ENCODE measurements at places on chromosomes 6 and 20.

DNA sequence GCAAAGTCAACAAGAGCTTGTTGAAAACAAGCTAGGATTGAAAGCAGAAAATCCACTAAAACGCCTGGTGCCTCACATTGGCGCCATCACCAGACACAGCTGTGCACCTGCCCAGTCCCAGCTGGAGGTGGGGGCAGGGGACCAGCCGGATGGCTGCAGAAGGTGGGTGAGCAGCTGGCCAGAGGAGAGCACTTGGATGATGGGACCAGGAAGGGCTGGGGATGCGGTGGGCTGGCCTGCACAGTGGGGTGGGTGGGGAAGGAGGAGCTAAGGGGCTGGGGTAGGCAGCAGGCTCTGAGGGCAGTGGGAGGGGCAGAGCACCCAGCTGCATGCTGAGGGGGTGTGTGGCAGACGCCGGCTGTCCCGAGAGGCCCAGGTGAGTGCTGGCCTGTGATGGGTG, 7.1 kb downstream of the CABLES2 start:
- peak; percentile 85 for DNase-seq

- DNase-seq, result no peak
Observed at GRCh38 chr20:36573798-36574365, 485 bp downstream of the TGIF2 start.

- no peak for DNase-seq
Observed at GRCh38 chr6:132571774-132572173, 1.7 kb downstream of the TAAR6 start.

- DNase-seq, result no peak
Observed at GRCh38 chr6:125471667-125472066, 169.9 kb upstream of the HDDC2 start.

GRCh38 chr6:3438190-3439167, 18.4 kb downstream of the SLC22A23 start:
- DNase-seq, result peak; percentile 47

- DNase-seq, result no peak
Observed at GRCh38 chr6:45920819-45921511, 94.7 kb downstream of the CLIC5 start.

DNA sequence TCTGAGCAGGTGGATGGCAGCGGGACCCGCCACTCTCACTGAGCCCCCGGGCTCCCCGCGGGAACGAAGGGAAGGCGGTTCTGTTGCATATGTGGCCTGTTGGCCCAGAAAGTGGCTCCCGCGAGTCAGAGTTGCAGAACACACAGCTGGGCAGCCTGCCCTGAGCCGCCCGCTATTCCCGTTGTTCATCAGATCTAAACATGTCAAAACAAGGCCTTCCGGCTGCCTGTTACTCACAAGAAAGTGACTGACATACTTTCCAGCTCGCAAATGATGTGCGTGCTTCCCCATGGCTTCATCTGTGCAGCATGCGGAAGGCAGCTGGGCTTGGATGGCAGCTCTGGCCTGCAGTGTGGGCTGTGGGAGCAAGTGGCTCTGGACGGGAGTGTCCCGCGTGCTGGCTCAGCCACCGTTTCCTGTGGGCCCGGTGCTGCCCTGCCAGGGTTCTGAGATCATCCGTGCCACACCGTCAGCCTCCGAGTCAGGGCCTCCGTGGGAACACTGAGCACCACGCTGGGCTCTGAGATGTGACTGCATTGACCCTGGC, 227.3 kb downstream of the ERMARD start:
- no peak for DNase-seq

DNA sequence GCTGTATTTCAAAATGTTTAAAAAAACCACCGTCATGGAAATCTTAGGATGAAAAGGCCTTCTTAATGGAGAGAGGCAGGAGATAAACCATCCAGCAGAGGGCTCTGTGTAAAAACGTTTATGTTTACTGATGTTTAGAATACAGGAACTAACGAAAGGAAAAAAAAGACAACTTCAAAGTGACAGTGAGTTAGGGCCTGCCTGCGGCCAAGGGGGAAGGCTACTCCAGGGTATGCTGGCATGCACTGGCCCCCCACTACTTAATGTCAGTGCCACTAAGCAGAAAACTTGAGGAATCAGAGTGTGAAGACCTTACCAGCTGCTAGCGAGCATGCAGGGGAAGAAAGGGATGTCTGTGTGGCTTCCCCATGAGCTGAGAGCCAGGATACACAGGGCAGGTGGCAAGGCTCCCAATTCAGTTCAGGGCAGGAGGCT, 47.7 kb downstream of the AKAP7 start:
- no peak for DNase-seq

DNA sequence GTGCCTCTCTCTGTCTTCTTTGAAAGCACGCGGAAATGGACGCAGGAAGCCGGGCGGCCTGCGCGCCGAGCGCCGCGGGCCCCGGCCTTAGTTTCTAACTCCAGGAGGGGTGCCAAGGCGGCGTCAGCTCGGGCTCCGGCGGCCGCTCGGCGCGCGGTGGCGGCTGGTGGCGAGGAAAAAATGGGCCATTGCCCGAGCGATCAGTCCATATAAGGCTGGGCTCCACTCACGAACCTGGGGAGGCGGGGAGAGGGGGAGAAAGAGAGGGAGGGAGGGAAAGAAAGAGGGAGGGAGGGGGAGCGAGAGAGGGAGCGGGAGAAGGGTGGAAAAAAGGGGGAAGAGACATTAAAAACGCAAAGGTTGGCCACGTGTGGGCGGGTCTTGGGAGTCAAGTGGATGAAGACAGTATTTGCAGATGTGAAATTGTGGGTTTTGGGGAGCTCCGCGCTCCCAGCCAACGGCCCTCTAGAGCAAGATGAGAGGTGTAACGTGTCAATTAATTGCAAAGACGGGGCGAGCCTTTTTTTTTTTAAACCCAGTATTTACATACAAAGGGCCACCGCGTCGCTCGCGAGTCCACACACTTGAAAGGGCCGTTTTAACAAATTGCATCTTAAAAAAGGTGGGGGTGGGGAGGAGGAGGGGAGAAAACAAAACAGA, at the start of gene NKX2-2:
Gene NKX2-2, minus strand, starts transcription at position 184 of the 660 bp plus-strand sequence. CDS start 395 bp downstream, outside the sequence.
- DNase-seq, result no peak

DNA sequence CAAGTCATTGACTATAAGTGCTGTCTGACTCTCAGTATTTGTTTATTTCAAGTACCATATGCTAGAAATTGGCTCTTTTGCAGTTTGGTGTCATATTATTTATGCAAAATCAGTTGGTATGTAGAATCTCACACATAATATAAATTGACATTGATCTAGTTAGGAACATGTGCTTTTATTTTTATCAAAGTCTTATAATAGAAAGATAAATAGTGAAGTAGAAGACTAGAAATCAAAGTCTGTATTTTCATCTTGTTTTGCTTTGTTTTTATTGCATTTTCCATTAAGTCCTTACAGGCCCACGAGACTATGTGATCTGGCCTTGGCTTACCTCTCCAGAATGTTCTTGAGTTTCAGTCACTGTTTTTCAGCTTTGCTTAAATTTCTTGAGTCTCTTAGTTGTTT, 300.3 kb downstream of the LAMA2 start:
- DNase-seq, result no peak

DNA sequence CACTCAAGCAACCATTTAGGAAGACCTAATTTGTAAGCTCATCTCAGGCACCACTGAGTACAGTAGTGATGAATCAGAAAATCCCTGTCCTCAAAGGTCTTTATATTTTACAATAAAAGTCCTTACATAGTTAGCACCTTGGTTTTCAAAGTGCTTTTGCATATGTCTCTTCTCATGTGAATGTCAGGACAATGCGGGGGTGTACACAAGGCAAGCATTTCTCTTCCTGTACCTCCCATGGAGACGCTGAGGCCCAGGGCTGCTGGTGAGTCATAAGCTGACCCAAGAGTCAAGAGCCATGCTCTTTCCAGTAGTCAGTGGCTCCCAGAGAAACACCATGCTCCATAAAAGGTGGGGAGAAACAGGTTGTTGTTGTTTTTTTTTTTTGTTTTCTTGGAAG, 174.0 kb downstream of the GJA10 start:
- DNase-seq, result no peak

- no peak for DNase-seq
Observed at GRCh38 chr20:21182832-21183563, 57.1 kb downstream of the KIZ start.

DNA sequence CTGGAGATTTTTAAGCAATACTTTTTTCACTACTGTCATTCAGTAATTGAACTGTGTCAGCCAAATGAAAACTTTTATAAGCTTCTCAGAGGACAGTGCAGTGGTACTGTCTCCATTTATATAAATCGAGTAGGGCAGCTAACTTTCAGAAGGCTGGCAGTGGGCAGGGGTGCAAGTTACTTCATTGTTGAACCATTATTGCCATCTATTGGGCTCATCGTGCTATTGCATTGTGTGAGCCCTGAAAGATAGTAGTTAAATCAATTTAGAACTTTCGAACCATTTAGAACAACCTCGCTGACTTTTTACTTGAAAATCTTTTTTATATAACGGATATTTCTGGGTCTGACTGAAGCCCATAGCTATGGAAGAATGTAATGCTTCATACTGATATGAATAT, 347.8 kb upstream of the PLCB4 start:
- DNase-seq, result peak; percentile 77

GRCh38 chr6:6781172-6781872, 192.8 kb downstream of the LY86 start:
- no peak for DNase-seq

- peak; percentile 76 for DNase-seq
Observed at GRCh38 chr20:32031007-32031958, 20.8 kb upstream of the HCK start.

GRCh38 chr6:149924206-149924932, 1.4 kb upstream of the RAET1G start:
- DNase-seq, result no peak

GRCh38 chr20:62736026-62736406, 27.4 kb downstream of the NTSR1 start:
- no peak for DNase-seq

DNA sequence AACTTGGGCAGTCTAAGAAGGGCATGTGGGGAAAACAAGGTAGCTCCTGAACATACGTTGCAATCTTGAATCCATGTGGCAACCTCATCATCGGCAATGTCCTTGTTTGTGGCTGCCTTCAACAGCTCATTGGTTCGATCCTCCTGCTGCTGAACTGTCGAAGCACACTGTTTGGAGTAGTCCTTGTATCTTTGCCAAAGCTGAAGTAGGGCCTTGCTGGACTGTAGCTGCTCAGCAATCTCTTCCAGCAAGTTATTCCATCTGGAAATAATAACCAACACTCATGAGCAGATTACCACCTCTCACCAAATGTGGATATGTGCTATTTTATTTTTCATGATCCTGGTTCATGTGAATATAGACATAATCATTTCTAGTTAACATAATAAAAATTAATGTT, 413.3 kb downstream of the ESR1 start:
- no peak for DNase-seq
